Activated T-cell treated with anti-CD3 and anti-CD28 coated beads for 1 hour (primary cell): ENCODE measurements at places on chromosomes 2 and 18.

DNA sequence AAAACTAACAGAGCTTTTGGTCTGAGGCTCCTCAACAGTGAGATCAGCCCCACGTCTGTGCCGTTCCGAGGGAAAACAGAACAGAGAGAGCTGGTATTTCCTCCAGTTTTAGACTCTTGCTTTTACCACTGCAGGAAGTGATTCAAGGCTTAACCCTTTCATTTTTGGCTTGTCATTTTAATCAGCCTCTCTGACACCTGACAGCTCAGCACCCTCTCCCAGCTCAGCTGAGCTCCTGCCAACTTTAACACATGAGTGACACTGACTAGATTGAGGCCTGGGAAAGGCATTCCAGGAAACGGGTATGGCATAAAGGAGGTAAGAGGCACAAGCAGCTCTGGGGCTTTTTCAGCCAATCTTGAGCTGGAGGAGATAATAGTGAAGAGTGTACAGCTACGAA is 239.4 kb upstream of the SKOR2 start:
- DNase-seq = no peak

GRCh38 chr2:20403774-20404312 is 43.0 kb upstream of the RHOB start:
- no peak for DNase-seq

DNA sequence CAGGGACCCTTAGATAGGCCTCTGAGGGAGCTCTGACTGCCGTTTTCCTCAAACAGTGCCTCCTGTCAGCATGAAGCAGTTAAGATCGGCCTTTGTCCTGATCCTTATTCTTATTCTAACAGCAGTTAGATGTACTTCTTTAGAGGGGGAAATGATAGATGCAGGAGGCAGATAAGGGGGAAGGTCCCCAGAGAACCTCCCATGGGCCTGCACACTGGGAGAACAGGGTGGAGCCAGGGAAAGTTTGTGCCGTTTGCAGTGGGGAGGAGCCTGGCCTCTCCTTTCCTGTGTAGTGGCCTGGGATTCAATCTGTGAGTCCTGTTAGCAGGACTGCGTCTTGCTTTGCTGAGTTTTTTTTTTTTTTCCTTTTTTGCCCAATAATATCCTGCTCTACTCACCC is 7.9 kb upstream of the INPP4A start:
- no peak for DNase-seq

- no peak for DNase-seq
These were observed 84.5 kb downstream of the ANKRD12 start for GRCh38 chr18:9221040-9221439.

DNA sequence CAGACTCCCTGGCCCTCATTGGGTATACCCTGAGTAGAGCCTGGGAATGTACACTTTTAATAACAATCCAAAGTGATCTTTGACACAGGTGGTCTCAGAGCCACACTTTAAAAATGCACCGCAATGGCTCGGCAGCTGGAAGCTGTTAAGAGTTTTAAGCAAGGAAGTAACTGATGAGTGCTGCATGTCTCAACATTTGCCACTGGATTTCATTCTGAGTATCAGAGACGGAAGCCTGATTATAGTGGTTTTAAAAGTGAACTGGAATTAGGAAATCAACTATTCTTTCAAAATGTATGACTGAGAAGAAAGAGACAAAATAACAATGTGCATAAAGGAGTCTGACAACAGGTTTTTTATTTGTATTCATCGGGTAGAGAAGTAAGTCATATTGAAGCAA is 7.5 kb downstream of the MBOAT2 start:
- DNase-seq = no peak

DNA sequence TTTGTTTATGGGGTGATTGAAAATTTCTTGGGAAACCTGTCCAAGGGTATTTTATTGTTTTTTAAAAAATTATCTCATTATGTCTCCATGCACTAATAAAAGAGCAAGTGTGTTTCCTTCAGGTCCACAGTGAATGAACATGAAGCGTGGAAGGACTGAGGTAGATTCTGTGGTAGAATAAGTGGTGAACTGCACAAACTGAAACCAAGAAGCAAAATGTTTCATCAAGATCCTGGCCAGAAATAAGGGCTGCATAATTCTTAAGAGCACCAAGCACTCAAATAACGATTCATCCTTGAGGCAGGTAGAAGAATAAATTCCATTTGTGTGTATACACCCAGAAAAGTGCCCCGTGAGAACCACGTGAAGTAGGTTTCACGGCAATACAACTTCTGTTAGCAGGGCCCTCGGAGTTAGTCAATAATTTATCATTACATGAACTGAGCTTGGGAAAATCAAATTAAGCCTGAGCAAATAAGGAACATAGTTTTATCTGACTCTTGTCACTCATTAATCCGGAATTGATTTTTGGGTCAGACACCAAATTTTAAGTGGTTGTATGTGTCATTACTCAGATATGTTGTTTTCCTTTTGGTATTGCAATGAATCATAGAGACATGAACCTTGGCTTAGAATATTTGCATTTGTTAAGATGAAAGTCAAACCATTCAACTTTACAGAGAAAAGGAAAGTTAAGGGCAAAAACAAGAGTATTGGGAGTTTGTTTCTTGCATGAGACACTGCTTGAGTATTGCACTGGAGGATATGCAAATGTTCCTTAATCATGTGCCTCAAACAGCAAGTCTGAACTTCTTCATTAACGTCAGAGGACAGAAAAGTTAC is 472.6 kb upstream of the NETO1 start:
- no peak for DNase-seq

DNA sequence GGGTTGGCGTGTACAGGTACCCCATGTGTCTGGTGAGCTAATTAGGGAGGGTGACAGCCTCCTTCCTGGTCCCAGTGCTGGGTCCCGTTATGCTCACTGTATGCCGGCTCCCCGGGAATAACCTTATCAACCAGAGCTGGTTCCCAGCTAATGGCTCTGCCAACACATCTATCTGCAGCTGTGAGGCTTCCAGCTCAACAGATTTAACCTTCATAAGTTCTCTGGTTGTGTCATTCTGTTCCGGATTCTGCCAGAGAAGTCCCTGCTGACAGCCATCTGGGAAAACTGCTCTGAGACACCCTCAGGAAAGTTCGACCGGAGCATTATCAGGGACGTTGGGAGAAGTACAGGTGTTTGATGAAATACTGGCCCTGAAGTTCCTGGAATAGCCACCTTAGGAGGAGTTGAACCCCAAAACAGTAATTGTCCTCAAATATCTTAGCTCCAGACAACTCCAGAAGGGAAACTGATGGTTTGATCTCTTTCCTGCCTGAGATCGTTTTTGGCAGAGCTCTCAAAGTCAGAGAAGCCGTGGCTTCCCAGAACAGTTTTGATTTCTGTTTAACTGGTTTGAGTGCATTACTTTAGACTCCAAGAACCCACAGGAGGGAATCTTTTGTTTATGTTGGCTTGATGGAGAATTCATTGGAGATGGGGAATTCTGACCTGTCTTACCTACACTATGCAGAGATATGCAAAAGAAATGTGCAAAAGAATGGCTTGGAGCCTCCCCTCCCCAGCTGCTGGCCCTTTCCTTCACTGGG is 39.4 kb upstream of the TXNDC2 start:
- DNase-seq = no peak

DNA sequence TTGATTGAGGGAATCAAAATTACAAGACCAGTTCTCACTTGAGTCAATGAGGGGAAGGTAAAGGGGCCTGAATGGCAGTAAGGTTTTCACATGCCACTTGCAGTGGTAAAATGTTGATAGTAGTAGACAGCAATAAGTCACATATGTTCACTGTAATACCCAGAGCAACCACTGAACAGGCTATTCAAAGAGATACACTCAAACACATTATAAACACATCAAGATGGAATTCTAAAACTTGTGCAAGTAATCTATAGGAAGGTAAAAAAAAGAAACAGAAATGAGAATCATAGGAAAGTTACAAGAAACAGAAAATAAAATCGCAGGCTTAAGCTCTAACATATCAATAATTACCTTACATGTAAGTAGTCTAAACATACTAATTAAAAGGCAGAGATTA is 86.6 kb upstream of the AFF3 start:
- no peak for DNase-seq

DNA sequence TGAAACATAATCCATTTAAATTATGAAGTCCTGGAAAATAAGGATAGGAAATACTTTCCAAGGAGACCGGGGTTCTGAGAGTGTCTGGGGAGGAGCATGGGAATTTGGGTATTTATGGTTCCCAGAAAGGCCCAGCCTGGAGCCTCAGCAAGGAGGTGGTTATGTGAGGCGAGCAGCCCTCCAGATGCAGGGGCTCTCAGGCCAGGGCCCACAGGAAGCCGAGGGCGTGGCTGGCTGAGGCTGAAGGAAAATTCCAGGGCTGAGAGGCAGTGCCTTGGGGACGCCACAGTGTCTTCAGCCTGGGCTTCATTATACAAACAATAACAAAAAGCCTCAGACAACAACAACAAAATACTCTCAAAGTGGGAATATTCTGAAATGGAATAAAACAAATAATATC is 86.9 kb upstream of the SERPINE2 start:
- no peak for DNase-seq

- no peak for DNase-seq
These were observed 178.5 kb downstream of the TPGS2 start for GRCh38 chr18:36650266-36650665.
